NCI-H1092 treated with DMSO at 0.1 percent for 48 hours (cell line): ENCODE measurements at places on chromosomes 11 and 22.
A peak's percentile ranks its signal among the peaks of the same experiment; 100 is the strongest.

GRCh38 chr11:104623518-104623917, 274.7 kb downstream of the CASP12 start:
- DNase-seq, result no peak

GRCh38 chr11:15645201-15645600, 530.5 kb downstream of the INSC start:
- DNase-seq, result no peak

GRCh38 chr11:20875889-20876288, 206.5 kb downstream of the NELL1 start:
- DNase-seq, result no peak

- peak; percentile 79 for DNase-seq
Measured at GRCh38 chr11:66951927-66952337, 6.3 kb downstream of the PC start.

DNA sequence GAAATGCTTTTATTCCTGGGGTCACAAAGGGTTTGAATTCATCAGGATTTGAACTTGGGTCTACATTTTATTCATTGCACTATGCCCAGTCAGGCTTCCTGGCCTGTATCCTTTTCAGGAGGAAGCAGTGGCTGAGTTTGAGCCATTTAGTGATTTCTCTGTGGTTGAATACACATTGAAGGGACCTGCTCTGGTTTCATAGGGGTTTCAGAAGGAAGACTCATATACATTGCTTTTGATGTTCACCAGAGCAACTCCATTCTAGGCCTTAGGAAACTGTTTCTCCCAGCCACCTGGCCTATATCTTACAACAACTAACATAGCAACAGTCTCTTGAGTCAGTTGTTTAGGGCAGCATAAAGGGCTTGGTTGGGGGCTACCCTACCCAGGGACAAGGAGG, 165.7 kb downstream of the INSC start:
- no peak for DNase-seq

GRCh38 chr11:69290806-69291205, 3.1 kb upstream of the MYEOV start:
- no peak for DNase-seq

DNA sequence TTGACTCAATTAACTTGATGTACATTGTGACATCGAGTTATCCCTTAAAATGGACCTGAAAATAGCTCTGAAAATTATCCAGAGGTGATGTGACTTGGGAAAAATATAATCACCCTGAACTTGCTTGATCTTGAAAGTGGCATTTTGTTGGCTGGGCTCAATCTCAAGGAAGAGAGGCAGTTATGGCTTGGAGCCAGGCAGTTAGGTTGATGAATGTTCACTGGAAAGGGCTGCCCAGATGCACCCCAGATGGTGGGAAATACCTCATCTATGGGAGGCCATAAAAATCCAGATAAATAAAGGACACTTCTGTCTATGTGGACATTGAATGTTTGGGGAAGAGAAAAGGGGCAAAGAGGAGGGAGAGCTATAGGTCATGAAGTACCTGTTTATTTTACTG, 55.7 kb upstream of the OR5AN1 start:
- DNase-seq, result no peak
